ENCODE measurements at places on chromosomes 5 and 9. TPM values are rescaled to one million over a fixed set of nuclear protein-coding genes. Genes with fewer than 3 reads are reported as not detected.

Gene DAB2IP
- total RNA-seq, result 53.0 TPM

- no peak for DNase-seq
Measured at GRCh38 chr5:178529080-178529479, 61.1 kb downstream of the COL23A1 start.

Gene C6
- total RNA-seq, result 73.3 TPM

DNA sequence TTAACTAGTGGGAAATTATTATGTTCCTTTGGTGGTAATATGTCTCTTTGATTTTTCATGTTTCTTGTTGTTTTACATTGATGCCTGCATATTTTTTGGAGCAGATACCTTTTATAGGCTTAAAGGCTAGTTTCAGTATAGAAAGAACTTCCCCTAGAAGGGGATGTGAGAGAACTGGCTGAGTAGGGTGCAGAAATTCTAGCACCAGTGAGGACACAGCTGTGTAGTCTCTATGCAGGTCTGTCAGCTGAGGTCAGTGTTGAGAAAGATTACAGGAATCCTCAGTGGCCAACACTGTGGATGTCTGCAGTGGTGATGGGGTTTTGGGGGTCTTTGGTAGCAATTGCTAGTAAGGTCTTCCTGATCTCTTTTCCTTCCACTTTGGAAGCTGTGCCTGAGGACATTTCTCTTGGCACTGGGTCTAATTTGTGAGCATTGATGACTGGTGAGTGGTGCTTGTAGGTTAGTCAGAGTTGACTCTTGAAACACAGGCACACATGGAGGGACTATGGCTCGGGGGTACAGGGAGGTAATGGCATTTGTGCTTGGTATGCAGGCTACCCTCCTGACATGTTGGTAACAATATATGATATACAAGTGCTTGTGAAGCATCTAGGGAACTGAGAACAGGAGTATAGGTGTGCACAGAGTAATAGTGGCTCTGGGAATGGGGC, 221.4 kb downstream of the SPATA31D1 start:
- DNase-seq, result no peak

GRCh38 chr9:70130266-70130665, 86.6 kb downstream of the MAMDC2 start:
- no peak for DNase-seq

DNA sequence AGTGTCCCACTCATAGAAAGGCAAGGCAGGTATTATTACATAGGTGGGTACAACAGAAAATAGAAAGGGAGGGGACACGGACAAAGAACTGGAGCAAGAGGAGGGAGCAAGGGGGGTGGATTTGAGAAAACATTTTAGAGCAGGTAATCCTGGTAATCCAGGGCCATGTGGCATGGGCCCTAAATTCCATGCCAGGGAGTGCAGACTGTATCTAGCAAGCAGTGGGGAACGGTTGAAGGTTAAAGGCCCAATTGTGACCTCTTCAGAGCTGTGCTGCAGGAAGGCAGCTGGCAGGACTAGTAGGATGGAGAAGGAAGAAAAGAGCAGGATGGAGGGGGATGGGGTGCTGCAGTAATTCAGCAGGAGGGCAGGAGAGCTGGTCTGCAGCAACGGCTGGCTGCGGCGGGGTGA, 75.2 kb downstream of the PDE6A start:
- DNase-seq, result no peak

GRCh38 chr9:99778308-99778707, 43.4 kb upstream of the NR4A3 start:
- DNase-seq, result no peak

DNA sequence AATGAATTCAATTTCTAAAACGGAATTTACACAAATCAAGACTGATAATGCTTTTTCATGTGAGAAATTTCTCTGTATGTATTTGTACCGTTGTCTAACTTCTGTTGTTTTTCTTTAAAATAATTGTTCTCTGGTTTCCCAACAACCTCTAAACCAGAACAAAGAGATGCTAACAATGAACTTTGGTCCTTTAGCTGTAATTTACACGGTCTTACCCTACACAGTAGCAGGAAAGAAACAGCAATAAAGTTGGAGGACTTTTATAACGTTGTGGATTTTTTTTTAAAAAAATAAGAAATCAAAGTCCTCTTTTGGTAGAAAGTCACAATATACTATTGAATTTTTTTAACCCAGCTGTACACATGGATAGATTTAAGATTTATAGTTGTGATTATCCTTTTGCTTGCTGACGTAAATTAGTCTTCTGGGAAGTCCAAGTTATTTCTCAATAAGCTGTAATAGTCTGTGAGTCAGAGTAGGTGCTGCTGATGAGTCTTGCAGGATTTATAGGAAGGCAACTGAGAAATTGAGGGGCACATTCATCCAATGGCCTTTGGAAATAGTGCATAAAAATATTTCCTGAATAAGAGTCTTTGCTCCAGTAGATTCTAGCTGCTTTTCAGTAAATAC, 76.8 kb upstream of the PCSK1 start:
- no peak for DNase-seq

DNA sequence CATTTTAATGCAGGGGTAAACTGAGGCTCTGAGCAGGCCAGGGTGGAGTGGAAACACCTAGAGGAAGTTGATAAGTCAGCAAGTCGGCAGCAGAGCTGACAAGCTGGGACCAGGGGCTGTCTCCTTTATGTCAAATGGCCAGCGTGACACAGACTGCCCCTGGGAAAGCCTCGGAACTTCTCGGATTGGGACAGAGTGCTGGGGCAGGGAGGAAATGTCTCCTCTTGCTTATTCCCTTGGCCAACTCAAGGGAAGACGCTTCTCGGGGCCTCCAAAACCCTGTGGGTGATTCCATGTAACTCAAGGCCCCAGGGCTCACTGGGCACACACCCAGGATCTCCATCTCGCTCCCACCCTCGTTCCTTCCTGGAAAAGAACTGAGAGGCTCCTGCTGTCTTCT, 25.4 kb upstream of the ANXA6 start:
- DNase-seq, result no peak

GRCh38 chr9:87662808-87663528, 63.0 kb upstream of the CTSL start:
- DNase-seq, result peak; percentile 80

Gene NR3C1
- 56.1 TPM for total RNA-seq

GRCh38 chr5:157820593-157821252, 38.2 kb downstream of the CLINT1 start:
- DNase-seq, result no peak

Gene FRMD3
- total RNA-seq, result 98.9 TPM

DNA sequence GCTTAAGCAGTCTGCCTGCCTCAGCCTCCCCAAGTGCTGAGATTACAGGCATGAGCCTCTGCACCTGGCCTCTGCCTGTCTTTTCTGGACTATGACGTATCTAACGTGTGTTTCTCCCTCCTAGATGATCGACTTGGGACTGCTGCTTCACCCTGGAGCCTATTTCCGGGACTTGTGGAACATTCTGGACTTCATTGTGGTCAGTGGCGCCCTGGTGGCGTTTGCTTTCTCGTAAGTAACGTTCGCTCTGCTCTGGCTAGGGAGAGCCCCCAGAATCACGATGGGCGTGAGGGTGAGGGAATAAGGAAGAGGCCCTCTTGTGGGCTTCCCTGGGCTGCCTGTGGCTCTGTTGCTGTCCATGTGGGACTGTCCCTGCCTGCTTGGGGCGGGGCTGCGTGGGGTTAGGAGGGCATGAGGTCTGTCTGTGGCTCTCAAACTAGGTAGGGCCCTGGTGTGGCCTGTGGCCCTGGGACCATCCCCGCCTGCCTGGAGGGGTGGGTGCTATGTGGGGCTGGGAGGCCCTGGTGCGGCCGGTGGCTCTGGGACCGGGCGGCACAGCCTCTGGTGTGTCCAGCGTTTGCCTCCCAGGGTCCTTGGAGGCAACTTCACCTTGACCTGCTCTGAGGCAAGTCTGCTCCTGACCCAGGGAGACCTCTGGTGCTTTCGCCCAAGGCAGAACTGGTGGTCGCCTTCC, 171.7 kb downstream of the CACNA1B start:
- DNase-seq, result no peak

Gene PTCH1
- 10.4 TPM for total RNA-seq

DNA sequence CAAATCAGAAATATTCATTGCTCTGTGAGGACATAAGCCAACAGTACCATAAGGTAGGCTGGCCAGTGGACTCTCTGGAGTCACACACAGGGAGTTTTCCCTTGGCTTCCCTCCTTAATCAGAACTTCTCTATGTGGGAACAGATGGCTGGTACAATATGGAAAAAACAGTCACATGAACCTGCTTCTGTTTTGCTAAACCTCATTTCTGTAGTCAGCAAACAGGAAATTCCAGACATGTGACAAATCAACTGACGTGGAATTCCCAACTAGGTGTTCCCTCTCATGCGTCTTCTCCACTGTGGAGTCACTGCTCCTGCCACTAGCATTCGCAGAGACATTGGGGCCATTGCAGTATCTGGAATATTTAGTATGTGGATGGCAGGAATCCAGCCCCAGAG, 617.6 kb downstream of the KIF4B start:
- no peak for DNase-seq

Measured in Right ventricle myocardium inferior (tissue), 1 donor.